Activated CD8-positive, alpha-beta memory T cell treated with anti-CD3 and anti-CD28 coated beads for 1 hour (primary cell): ENCODE measurements at places on chromosomes 4 and X.

DNA sequence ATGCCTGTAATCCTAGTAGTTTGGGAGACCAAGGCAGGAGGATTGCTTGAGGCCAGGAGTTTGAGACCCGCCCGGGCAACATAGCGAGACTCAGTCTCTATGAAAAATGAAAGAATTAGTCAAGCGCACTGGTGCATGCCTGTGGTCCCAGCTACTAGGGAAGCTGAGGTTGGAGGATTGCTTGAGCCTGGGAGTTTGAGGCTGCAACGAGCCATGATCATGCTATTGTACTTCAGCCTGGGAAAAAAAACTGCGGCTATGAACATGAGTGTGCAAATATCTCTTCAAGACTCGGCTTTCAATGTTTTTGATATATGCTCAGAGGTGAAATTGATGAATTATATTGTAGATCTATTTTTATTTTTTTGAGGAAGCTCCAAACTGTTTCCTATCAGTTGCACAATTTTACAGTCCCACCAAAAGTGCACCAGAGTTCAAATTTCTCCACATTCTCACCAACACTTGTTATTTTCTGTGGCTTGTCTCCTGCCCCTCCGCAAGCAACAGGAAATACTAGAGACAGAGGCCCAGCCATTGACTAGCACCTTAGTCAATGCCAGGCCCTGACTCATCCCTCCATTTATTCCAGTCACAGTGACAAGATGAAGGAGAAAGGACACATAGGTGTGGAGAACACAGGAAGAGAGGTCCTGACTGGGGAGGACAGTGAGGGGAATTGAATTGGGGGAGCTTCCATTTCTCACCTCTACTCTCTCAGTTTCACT is 33.1 kb upstream of the ZNF41 start:
- no peak for DNase-seq

GRCh38 chr4:86608757-86609375 is 14.8 kb downstream of the PTPN13 start:
- DNase-seq: no peak

DNA sequence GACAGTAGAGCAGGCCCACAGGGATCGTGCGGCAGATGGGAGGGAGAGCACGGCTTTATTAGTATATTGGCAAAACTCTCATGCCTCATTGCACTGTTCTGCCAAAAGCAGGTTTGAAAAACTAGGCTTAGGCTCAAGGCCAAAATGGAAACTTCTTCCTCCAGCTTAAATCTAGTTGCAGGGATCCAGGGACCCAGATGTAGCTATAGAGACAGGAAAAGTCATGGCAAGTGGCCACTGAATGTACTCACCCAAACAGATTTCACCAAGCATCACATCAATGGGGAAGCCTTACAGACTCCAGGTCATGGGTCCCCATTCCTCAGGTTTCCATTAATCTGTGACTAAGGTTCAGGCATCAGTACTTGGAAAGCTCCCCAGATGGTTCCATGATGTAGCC is 149.2 kb downstream of the STK32B start:
- DNase-seq: no peak

GRCh38 chrX:94288325-94288724 is 614.3 kb downstream of the FAM133A start:
- no peak for DNase-seq

- DNase-seq: no peak
Measured at GRCh38 chrX:39677978-39678791, 419.6 kb downstream of the BCOR start.

GRCh38 chr4:78749972-78750727 is 26.0 kb upstream of the BMP2K start:
- no peak for DNase-seq

DNA sequence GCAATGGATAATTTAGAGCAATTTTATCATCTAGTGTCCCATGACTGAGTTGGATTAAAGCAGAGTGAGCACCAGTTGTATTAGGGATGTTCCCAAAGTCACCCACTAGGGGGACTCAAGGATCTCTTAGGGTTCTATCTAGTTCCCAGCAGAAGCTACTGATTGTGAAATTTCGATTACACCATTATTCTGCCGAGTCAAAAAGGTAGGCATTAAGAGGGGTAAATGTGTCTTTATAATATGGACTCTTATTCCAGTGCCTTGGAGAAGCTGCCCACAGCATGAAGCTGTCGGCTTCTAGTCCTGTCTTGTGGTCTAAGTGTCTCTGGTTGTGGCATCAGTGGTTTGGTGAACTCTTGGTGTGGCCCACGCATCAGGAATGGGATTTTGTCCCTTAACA is 53.3 kb downstream of the RGS12 start:
- no peak for DNase-seq

- no peak for DNase-seq
Measured at GRCh38 chr4:92814677-92815076, 510.9 kb downstream of the GRID2 start.

DNA sequence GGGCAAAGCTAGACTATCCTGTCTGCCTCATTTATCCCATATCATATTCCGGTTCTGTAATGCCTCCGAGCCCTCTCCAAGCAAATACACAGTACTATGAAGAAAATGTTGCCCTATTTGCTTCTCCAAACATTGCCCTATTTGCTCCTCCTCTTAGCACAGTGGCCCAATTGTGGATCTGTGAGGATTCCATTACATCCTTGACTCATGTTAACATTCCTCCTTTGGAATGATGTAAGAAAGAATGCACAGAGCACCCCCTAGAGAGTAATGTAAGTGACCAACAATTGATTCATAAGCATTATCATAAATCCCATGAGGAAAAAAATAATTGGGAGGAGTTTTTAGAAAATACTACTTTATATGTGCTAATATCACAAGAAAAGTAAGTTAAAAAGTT is 11.3 kb upstream of the BTC start:
- DNase-seq: no peak

DNA sequence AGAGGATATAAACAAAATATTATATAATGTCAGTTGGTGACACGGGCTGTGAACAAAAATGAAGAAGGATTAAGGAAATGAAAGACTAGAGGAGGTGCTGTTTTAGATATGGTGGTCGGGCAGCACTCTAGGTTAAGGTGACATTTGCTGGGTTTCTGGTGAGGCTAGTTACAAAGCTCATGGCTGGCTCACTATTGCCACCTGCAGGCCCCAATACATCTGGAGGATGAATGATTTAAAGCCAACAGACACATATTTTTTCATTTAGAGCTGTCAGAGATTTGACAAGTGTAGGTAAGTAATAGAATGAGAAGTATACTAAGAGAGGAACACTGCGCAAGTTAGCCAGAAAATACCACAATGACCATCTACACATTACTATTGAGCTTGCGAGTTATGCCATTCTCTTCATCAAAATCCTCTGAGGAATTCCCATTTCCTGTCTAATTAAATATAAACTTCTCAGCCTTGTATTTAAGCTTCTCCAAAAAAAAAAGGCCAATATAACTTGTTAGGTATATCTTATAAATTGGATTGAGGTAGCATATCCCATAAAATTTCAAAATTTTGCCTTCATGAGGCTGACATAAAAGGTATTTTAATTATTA is 6.4 kb upstream of the FGG start:
- DNase-seq: no peak

GRCh38 chr4:39118034-39118658 is 56.1 kb downstream of the KLHL5 start:
- no peak for DNase-seq

DNA sequence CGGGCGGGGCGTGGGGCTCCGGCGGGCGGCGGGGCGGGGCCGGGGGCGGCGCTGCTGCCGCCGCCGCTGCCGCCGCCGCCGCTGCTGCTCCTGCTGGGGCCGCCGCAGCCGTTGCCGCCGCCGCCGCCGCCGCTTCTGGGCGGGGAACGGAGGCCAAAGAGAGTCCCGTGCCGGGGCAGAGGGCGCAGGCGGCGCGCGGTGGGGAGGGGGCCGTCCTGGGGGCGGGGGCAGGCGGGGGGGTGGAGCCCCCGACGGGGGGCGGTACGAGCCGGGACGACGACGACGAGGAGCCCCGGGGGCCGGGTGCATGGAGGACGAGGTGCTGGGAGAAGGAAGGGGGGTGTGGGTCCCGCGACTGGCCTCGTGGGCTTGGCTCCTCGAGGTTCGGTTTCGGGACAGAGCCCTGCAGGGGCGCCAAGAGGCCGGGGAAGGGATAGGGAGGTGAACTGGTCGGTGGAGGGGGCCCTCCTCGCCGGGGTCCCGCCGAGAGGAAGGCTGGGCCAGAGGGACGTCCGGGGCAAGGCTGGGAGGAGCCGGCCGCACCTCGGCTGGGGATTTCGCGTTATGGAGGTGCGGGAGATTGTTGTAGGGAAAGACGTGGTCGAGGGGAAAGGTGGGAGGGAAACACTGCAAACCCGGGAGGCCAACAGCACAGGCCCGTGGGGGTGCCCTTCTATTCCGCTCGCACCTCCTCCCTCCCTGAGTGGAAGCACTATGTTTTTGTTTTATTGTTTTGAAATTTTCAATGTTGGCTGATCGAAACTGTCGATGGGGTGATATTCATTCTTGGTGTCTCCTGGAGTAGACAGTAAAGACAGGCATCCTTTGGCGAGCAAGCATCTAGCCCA is 1.9 kb downstream of the BCORL1 start:
- no peak for DNase-seq

DNA sequence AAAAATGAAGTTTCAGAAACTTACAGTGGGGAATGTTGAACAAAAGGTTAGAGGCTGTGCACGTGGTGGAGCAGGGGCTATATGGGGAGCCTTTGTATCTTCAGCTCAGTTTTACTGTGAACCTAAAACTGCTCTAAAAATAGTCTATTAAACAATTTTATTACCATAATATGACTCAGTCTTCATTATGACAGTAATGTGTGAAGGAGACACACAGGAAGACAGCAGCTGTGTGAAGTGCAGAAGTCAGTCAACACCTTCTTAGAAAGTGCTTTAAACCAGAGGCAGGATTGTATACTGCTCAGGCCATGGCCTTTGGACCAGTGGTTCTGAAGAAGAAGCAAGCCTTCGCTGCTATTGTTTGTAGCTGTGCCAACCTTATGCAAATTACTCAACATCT is 89.7 kb downstream of the ARHGAP10 start:
- no peak for DNase-seq

DNA sequence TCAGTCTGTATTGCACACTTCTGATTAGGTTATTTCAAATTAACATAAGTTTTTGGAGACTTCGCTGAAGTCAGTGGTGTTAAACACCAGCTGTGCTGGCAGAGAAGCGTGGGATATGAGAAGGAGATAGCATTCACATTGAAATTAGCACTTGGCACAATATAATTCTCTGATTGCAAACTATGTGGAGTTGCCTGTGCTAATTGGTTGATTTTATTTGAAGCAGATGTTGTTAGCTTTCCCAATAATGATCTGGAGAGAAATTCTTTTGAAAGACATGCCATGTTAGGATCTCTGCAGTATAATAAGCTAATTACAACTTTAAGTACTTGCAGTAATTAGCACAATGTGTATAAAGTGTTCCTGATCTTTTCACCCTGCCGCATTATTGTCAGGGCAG is 367.4 kb upstream of the ARX start:
- DNase-seq: no peak

DNA sequence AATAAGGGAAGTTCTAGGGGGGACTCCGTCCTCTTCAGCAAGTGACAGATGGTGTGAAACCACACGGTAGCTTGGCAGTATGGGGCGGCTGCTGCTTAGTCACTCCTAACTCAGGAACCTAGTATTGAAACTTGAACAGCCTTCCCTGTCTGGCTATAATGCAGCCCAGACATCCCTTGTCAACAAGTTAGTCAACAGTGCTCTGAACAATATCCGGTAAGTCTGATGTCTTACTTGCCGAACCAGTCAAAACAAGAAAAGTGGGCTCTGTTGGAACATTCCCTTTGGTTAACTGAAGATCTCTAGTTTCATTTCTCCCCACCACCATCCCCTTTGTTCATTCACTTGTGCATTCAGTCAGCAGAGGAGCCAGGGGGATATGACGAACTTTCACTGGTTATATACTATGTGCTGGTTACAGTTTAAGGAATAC is 18.7 kb upstream of the CXCL13 start:
- DNase-seq: no peak

- no peak for DNase-seq
Measured at GRCh38 chr4:170198747-170199146, 109.0 kb upstream of the AADAT start.

DNA sequence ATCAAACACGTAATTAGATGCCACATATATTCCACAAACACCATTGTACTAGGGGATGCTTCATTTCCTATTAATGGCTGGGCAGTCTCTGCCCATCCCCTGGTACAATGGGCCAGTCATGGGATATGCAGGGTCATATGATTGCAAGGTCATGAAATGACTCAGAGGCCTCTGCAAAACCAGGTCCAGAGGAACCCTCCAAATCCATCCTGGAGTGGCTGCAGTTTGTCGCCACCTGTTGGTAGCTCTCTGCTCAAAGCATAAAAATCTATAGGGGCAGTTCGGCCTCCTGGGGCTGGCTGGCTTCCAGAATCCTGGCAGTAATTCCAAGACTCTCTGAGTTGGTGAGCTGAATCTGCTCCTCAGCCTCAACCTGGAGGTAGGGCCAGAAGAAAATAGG is 22.9 kb upstream of the PUDP start:
- DNase-seq: peak; percentile 11

DNA sequence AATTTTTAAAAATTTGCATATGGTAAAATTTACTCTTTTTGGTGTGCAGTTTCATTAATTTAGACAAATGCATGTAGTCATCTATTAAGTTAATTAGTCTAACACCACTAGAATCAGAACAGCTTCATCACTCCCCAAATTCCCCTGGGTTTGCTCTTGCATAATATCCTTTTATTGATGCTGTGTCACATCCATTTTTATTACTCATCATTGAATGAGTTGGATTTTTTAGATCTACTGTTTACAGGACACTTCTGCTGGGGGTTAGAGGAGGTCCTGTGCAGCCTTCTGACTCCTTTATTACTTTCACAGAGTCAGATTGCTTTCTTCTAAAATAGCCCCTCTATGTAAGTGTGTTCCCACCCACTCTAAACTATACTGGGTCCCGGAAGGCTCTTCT is 65.9 kb downstream of the MTHFD2L start:
- DNase-seq: no peak

DNA sequence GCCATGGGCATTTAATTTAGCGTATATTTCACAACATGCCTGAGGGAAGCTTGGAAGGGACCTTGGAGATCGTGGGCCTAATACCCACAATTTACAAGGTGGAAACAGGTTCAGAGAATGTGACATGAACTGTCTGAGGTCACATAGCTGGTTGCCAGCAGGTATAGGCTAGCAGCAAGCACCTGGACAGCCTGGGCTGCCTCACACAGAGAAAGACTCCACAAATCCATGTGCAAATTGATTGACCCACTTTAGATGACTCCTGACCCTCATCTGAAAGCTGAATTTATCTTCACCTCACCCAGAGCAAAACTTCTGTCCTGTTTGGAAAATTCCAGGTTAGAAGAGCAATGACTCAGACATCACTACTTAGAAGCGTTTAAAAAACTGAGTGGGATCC is 5.8 kb downstream of the PTTG2 start:
- DNase-seq: no peak

GRCh38 chrX:136237074-136237473 is 14.1 kb downstream of the MAP7D3 start:
- no peak for DNase-seq

- DNase-seq: no peak
Measured at GRCh38 chr4:135240796-135241195, 1039.2 kb upstream of the PABPC4L start.

DNA sequence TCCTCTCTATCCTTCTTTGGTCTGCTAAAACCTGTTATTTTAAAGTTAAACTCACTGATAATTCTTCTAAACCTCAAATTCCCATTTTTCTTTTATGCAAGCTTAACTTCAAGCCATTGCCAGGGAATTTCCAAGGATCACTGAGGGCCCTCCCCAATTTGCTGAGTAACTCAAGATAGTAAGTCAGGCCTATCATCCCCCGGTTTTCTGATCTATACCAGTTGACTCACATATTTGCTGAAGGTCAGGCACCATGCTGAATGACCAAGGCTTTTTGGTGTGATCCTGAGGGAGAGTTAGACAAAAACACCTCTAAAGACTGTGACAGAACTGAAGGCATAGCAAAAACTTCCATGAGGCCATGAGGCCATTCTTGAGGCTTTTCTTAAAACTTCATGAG is 1301.9 kb downstream of the PCDH7 start:
- no peak for DNase-seq
